ENCODE measurements at places on chromosomes 6 and 20.

GRCh38 chr6:65667916-65668656 lies 38.9 kb downstream of the EYS start:
- no peak for DNase-seq

DNA sequence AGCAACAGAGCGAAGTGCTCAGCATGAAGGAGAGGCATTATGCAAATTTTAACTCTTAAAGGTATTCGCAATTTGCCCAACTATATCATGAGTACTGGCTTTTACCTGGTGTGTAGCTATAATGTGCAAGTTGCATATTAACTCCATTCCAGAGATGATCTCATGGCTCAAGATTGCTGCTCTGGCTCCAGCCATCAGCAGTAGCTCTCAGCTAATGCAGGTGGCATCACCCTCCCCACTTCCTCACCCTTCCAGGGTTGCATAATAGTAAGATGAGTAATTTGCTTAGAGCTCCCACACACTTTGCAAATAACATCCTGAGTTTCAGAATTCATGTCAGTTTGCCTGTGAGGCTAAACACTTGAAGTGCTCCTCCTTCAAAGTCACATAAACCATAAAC lies 15.9 kb upstream of the PCSK2 start:
- DNase-seq = no peak

DNA sequence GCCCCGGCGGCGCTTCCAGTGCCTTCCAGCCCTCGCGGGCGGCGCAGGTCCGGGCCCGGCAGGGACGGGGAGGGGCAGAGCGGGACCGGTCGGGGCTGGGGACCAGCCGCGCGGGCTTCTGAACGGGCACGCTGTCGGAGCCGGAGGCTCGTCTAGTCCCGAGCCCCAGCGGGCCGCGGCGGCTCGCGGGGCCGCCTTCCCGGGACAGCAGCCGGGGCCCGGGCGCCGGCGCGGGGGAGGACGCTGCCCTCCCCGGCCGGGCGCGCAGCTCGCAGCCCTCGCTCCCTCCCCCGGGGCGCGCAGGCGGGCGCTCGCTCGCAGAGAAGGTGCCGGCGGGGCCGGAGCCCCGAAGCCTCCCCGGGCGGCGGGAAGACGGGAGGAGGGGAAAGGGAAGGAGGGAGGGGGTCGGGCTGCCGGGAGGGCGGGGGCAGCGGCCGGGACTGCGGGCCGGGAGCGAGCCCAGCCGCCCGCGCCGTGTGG lies 696 bp upstream of the SIRPA start:
- DNase-seq = peak; percentile 61

DNA sequence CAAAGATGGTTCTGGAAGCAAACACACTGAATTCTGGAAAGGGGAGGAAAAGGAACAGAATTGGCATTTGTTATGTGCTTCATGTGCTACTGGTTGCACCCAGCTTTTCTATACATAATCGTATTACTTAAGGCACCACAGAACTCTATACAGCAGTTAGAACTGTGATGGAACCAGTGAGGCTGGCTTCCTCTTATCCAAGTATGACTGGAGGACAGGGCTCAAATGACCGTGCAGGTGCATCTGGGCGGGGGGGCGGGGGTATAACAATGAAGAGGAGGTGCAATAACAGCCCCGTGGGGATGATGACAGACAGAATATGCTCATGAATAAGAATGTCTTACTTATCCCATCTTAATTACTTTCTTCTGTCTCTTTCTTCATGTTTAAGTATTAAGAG lies 144.2 kb downstream of the BTBD9 start:
- no peak for DNase-seq

GRCh38 chr6:156912431-156912830 lies 135.3 kb downstream of the ARID1B start:
- no peak for DNase-seq

DNA sequence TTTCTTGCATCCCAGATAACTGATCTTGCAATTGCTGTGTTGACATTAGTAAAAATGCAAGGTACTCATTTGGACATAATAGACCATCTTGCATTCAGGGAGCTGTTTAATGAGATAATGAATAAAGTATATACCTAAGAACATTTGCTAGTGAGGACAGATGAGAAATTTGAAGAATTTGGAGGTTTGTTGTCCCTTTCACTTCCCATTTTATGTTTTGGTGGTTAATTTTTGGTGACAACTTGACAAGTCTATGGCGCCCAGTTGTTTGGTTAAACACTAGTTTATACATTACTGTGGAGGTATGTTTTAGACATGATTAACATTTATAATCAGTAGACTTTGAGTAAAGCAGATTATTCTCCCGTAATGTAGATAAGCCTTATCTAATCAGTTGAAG lies 300.2 kb upstream of the SYNCRIP start:
- no peak for DNase-seq

DNA sequence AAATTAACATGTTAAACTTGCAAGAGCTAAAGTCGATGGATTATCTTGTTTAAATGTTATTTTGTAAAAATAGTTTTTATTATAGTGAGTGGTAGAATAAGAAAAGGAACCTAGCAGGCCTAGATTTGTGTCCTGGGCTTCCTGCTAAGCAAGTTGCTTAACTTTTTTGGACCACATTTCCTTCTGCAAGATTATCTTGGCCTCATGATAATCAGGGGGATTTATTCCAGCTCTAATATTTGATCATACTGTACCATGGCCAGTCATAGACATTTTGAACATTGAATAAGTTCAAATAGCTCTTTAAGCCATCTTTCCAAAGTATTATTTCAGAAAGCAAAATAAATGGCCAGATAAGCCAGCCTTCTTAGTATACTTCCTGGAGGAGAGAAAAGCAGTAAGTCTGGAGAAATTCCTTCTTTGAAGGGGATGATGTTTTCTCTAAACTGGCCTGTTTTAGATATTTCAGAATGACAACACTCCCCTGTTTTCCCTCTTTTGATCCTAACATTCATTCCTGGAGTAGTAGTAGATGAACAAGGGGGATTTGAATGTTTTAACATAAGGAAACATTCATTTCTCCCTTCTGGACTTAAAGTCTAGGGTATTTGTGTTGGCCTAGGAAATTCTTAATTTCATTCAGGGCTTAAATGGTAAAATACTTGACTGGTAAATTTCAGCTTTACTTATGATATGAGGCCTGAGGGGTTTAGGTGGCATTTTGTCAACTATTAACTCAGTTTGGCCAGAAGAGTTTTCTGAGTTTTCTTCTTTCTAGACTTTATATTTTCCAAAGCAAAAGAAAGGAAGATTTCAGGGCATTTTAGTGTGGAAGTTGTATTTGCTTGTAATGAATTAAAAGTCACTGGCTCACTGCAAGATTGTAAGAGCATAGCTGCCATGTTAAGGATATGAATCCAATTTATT lies 108.8 kb upstream of the SCGN start:
- DNase-seq = no peak

GRCh38 chr6:41066867-41067304 lies 5.3 kb downstream of the OARD1 start:
- peak; percentile 47 for DNase-seq

DNA sequence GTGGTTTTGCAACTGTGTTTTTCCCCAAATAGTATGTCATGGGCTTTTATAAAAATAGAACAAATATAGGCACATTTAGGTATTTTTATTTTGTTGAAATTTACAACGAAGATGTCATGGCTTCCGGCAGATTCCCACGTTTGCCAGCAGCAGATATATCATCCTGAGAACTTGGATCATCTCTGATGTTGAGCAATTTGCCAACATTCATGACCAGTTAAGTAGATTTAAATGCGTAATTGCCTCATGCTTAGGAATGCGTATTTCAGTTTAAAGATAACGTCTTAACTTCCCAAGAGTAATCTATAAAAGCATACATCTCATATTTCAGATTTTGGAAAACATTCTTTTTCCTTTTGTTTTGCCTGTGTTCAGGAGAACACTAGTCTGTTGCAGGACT lies 457.8 kb downstream of the QKI start:
- DNase-seq = no peak

DNA sequence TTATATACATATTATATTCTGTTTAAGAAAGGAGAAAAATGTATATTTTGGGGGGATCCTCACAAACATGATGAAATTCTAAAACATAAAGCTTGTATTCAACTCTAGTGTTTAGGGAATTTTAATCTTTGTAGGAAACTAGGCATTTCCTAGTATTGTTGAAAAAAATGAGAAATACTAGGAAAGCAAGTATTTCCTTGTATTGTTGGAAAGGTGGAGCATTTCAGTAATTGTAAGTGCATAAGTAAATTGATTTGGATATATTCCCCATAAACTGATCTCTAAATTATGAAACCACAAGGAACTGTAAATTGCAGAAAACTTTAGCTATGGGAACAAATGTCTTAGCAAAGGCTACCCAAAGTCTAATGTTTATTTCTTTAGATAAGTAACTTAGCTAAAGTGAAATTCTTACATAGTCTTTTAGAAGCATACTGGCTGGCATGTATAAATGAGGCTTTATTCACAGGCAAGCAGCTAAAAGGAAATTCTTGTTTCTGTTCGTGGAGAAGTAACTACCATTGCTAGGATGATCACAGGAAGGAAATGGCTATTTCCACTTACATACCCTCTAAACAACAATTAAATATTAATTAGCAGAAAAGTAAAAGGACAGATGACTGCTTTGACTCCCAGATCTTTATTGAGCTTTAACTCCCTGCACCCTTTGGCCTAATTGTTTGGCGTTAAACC lies 19.9 kb upstream of the NRN1 start:
- no peak for DNase-seq

- DNase-seq = peak; percentile 36
These were observed 148.2 kb downstream of the ERMARD start for GRCh38 chr6:169899481-169900145.

DNA sequence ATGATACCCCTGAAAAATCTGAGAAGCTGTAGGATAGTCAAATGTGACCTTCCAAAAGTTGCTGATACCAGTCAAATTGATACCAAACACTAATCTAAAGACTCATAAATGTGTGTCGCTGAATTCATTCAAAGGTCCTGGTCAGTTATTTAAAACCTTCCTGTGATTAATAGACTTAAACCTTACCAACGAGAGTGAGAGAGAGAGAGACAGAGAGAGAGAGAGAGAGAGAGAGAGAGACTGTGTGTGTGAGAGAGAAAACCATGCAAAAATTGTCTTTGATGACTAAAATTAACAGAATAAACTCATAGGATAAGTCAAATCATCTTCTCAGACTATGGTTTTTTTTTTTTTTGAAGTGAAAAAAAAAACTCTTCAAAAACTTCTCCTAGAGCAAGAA lies 370.9 kb upstream of the HS3ST5 start:
- no peak for DNase-seq

Data from HEK293T (cell line).